DND-41 (cell line): ENCODE measurements at places on chromosomes 6 and 20.
A peak's percentile ranks its signal among the peaks of the same experiment; 100 is the strongest.

DNA sequence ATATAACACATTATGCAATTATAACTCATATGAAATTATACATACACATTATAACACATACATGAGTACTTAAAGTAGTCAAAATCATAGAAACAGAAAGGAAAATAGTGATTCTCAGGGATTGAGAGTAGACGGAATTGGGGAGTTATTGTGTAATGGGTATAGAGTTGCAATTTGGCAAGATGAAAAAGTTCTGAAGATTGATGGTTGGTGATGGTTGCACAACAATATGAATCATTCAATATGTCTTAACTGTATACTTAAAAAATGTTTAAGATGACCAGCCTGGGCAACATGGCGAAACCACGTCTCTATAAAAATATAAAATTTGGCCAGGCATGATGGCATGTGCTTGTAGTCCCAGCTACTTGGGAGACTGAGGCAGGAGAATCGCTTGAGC is 372.7 kb downstream of the CDKAL1 start:
- DNase-seq = no peak

GRCh38 chr20:21047981-21048380 is 58.2 kb downstream of the LINC00237 start:
- no peak for DNase-seq

- no peak for DNase-seq
Observed at GRCh38 chr20:57785061-57785460, 75.2 kb upstream of the PMEPA1 start.

- DNase-seq = no peak
Observed at GRCh38 chr6:15257357-15258132, 11.7 kb downstream of the JARID2 start.

DNA sequence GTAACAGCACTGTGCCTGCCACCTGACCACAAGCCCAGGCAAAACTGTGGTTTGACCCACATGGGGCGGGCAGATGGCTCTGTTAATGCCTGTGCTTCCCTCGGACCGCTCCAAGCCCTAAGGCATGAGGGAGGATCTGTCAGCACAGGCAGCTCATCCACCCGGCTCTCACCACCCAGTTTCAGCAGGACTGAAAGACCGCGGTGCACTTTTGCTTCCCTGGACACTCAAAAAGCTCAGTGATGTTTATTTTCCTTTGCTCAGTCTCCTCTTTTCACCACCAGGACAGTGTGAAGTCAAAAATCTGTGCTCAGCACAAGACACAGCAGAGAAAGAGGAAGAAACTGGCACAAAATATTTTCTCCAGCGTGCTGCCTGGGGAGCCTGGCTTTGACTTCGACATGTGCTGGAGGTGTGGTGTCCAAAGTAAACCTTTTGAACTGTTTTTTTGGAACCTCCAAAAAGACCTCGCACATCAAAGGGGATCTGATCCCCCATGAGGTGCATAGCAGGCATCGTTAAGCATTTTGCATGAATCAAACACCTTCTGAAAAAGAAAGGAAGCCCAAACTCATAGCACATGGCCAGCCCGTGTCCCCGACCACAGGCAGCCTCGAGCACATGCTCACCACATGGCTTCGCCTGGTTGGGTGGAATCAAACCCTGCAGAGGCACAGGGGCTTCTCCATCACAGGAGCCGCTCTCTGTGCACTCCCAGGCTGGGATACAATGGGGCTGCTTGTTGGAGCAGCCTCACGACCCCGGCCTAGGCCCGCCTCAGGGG is 441.7 kb upstream of the JARID2 start:
- DNase-seq = peak; percentile 10

DNA sequence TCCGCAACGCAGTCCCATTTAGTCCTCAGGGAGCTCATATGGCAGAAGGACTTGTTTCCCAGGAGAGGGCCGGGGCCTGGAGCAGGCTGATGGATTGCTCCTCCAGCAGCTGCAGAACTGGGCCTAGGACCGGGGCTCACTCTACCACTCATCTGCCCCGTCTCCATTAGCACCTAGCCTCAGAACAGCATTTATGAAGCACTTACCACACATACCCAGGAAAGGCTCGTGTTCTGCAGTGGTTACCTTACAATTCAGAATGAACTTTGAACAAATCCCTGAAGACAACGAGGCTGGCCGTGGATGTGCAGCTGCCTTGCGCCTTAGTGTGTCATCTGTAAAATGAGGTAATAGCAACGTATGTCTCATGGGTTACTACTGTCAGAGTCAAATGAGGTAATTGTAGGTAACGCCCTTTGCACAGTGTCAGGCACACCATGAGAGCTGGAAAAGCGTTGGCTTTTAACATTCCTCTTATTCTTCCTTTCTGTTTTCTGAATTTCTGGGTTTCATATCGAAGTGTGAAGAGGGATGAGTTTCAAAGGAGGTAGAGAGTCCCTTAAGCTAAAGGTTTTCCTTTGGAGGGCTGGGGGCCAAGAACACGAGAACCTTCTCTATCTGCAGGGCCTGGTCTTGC is 46.3 kb upstream of the CD93 start:
- no peak for DNase-seq

- no peak for DNase-seq
Observed at GRCh38 chr6:11413117-11413687, 124.3 kb upstream of the TMEM170B start.

DNA sequence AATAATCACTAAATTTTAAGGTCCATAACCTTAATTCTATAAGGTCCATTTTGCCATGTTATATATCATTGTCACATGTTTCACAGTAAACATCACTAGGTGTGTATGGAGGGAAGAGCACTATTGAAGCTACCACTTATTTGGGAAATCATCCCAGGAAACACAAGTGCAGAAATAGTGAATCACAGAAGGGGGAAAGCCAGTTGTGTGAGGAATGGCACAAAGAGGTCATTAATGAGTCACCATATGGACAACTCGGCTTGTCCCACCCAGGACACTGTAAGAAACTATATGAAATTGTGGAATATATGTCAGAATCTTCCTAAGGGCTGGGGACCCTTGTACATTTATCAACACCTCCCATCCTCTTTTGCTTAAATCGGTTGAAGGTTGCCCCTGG is 13.7 kb downstream of the BTN3A1 start:
- no peak for DNase-seq

DNA sequence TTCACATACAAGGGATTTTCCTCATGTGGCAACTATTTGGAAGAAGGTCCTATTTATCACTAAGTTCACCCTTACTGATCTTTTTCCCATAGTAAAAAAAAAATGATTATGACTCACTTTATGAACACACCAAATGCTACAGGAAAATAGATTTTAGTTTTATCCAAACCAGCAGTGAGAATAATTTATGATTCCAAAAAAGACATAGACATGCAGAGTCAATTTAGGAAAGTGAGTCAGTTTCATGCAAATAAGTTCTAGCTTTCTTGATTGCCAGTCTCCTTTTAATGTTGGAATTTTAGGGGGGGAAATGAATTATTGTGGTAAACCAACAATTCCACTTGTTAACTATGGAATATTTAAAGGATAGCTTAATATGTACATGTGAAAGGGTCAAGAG is 64.0 kb upstream of the RNF146 start:
- no peak for DNase-seq

GRCh38 chr20:24780674-24781417 is 168.2 kb upstream of the CST7 start:
- no peak for DNase-seq

GRCh38 chr6:340186-340955 is 48.1 kb downstream of the DUSP22 start:
- DNase-seq = no peak

GRCh38 chr20:10883166-10883565 is 209.4 kb upstream of the JAG1 start:
- no peak for DNase-seq

GRCh38 chr20:32872266-32872665 is 13.5 kb downstream of the EFCAB8 start:
- DNase-seq = no peak

DNA sequence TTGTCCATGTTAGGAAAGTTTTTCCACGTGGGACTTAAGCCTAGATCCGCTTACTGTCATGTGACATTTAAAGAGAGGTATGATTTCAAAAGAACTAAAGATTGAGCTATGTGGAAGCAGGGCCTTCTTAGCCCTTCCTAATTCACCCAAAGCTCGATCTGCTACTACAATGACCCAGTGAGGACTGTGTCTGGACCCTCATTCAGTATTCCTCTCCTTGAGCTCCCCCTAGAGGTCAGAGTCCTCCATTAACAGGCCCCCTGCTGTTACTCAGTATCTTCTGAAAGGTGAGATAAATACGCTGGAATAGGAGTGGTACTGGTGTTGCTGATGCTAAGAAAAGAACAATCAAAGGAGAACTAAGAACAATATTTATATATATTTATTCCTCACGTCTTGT is 414.0 kb downstream of the GJA1 start:
- DNase-seq = peak; percentile 60

- no peak for DNase-seq
Observed at GRCh38 chr6:166194914-166195859, 27.5 kb upstream of the TBXT start.

DNA sequence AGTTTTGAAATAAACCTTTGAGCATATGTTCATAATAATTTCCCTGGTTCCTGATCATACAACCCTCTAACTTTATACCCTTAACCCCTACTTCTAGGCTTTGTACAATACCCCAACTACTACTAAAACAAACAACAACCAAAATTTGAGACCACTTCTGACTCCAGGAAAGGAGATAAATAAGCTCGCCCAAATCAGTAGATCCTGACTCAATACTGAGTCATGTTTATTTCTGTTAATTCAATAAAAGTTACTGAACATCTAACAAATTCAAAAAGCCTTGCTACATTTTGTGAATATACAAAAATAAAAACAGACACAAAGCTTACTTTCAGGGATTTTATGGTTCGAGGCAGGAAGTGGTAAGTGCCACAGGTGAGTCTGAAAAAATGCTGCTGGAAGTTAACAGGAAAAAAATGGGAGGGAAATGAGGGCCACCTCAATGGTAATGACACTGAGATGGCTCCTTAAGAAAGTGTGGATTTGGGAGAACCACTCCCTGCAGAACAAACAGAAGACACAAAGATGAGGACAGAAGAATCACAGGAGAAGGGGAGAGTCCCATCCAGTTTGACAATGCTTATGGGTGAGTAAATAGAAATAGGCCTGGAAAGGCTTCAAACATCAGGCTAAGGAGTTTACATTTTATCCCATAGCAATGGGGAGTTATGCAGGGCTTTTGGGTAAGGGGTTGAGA is 63.4 kb downstream of the DST start:
- no peak for DNase-seq

DNA sequence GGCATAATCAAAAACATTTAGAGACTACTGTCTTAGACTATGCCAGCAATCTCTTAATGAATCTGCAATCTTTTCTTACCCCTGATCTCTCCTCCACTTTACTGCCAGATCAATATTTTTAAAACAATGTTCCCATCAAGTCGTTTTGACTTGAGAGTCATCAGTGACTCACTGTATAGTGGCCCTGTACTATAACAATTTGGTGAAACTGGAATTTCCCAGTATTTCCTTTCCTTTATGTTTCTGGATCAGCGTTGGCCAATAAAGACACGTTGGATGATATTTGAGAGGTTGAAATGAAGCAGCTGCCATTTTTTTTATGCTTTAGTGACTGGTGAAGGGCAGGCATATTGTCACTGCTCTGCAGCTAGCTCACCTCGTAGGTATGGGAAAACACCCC is 10.1 kb upstream of the SMIM13 start:
- no peak for DNase-seq

DNA sequence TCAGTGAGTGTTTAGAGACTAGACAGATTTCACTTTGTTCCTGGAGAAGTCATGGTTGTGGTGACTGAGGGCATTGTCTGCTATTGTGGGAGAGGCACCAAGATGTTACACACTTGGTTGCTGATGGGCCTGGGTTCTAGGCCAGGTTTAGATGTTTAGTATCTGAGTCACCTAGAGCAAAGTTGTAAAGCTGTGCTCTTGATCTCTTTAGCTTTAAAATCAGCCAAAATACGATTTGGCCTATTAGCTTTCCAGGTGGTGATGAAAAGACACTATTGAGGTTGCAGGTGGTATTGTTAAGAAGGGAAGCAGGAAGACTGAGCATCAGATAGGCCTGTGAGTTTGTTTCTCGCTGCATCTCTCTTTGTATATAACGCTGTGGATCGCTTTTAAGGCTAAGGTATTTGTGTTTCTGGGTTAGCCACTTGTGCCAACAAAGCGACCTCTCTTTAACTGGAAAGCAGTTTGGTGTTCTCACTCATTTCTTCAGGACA is 48.6 kb downstream of the FOXO3 start:
- DNase-seq = no peak

GRCh38 chr20:53405139-53405538 is 188.5 kb downstream of the ZNF217 start:
- DNase-seq = no peak

DNA sequence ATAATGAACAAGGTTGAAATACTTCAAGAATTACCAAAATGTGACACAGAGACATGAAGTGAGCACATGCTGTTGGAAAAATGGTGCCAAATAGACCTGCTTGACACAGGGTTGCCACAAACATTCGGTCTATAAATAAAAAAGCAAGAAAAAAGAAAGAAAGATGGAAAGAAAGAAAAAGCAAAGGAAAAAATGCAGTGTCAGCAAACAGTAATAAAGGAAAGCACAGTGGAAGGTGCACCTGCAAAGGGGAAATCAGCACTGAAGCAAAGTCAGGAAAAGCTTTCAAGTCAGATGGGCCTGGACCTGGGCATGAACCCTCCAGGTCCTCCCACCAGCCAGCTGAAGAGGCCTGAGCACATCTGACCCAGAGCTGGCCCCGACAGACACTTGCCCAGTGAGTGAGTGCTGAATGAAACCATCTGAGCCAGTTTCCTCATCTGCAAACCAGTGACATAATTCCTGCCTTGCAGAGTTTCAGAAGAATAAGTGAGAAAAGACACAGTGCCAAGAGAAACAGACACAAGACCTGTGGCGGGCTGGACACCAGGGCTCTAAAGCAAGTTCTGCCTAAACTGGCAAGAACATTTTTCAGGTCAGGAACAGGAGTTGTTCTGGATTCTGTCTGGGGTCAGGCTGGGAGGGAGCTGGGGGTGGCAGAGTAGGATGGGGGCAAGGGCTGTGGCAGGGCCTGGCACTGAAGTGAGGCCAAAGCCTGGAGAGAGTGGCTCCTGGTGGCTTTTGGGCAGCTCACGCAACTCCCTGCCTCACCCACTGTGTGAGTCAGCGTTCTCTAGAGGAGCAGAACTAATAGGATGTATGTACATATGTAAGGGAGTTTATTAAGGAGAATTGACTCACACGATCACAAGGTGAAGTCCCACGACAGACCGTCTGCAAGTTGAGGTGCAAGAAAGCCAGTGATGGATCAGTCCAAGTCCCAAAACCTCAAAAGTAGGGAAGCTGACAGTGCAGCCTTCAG is 23.9 kb upstream of the MICB start:
- no peak for DNase-seq

- no peak for DNase-seq
Observed at GRCh38 chr20:63542031-63542559, 4.9 kb upstream of the PTK6 start.
